Hematopoietic multipotent progenitor cell (in vitro differentiated cells): ENCODE measurements at places on chromosomes 16 and 17.

- no peak for DNase-seq
Measured at GRCh38 chr17:73013301-73013700, 79.2 kb downstream of the SLC39A11 start.

DNA sequence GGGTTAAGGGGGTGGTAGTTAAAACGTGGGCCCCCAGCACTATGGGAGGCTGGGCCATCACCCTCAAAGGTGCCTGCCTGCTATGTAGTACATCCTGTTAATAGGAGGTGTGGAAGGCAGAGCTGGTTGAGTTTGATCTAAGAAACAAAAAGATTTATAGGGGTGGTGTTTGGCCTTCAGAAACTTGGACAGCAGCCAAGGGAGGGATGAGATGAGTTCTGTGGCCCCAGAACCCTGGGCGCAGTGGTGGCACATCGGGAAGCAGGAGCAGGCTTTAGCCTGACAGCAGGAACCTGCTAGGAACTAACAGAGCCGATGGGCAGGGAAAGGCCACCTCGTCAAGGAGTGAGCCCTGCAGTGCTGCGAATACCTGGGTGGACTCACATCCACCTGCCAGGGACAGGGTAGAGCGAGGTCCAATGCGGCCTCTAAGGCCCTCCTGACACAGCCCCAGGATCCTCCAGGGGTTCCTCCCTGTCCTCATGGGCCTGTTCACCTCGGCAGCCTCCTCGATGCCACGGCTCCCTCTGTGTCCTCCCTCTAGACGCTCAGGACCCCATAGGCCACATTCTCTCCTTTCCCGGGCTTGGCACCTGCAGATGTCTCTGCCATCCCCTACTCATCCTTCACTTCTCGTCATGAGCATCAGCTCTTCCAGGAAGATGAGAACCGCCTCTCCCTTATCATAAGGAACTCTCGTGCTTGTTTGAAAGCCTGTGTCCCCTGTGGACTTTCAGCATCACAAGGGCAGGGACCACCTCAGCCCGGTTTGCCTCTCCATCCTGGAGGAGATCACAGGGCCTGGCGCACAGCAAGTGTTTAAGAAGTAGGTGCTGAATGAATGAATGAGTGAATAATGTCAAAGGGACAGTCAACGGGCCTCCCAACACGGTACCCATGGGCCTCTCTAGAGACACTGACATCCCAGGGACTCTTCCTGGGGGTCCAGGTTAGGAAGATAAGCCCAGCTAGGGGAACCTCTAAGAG is 103.5 kb upstream of the TNRC6C start:
- no peak for DNase-seq

- DNase-seq: no peak
Measured at GRCh38 chr16:4637501-4638166, 13.0 kb downstream of the MGRN1 start.

GRCh38 chr17:50816771-50817751 is 18.3 kb upstream of the WFIKKN2 start:
- DNase-seq: peak; percentile 55

DNA sequence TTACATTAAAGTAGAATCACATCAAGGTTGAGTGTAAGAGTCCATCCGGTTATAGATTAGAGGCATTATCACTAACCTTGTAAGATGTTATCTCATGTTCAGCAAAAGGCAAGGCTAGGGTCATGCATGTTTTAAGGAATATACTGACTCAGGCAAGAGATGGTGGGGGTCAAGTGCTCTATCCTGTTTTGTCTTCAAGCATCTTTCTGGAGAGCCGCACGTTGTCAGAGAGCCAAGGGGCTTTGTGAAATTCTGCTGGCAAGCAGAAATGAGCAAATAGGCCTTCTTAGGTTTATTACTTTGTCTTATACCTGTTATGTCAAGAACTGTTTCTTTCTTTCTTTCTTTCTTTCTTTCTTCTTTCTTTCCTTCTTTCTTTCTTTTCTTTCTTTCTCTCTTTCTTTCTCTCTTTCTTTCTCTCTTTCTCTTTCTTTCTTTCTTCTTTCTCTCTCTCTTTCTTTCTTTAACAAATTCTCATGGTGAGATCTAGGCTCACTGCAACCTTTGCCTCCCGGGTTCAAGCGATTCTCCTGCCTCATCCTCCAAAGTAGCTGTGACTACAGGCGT is 47.3 kb upstream of the IL34 start:
- no peak for DNase-seq

DNA sequence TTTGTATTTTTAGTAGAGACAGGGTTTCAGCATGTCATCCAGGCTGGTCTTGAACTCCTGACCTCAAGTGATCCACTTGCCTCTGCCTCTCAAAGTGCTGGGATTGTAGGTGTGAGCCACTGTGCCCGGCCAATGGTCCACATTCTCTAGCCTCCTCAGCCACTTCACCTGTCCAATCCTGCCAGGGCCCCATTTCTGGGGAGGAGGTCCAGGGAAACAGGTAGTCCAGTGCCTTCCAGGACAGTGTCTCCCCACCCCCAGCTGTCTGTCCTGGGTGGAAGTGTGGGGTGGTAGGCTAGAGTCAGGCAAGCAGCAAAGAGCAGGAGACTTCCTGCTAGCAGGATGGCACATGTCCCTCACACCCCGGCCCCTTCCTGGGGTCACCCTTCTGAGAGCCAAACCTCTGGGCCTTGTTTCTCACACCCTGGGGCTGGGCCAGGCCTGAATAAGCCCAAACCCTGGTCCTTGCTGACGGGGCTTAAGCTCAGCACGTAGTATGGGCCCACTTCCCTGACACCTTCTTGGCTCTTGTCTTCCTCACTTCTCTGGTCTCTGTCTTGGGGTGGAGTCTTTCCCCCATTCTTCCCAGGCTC is 5.0 kb downstream of the FHOD1 start:
- DNase-seq: no peak

- no peak for DNase-seq
Measured at GRCh38 chr17:77853191-77853977, 105.1 kb upstream of the TNRC6C start.

DNA sequence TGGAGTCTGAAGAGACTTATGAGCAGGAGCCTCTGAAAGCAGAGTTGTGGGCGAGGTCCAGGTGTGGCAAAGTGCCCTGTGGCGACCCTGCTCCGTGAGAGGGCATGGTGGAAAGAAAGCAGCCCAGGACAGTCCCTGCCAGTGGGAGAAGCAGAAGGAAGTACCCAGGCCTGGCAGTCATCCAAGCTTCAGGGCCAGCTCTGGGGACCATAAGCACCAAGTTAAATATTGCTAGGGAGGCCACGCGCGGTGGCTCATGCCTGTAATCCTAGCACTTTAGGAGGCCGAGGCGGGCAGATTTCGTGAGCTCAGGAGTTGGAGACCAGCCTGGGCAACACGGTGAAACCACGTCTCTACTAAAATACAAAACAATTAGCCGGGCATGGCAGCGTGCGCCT is 4.9 kb upstream of the ASGR1 start:
- DNase-seq: peak; percentile 47

- no peak for DNase-seq
Measured at GRCh38 chr16:64872101-64872500, 249.8 kb downstream of the CDH11 start.

GRCh38 chr17:19659366-19660177 is 11.0 kb downstream of the ALDH3A2 start:
- DNase-seq: no peak

DNA sequence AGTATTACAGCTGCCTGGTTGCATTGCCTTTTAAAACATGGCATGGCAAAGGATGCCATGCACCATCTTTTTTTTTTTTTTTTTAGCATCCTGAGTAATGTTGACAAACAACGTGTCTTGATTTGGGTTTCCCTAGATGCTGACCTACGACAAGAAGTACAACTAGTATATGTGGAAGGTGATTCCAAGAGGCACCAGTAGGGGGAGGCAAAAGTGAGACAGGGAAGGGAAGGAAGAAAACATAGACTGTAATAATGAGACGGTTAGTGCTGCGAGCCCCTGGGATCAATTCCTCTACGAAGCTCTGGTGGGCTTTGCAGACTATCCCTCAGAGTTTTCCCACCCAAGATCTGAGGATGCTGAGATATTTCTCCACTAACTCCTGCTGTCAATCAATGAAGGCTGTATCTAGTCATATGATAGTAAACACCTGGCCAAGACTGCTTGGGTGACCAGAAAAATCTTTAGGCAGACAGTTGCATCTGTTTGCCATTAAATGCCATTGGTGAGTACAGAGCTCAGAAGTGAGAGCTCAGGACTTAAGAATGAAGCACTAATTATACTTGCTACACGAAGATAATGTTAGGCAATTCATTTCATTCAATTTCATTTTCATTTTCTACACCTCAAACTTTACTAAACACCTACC is 458.6 kb upstream of the GOT2 start:
- DNase-seq: no peak

DNA sequence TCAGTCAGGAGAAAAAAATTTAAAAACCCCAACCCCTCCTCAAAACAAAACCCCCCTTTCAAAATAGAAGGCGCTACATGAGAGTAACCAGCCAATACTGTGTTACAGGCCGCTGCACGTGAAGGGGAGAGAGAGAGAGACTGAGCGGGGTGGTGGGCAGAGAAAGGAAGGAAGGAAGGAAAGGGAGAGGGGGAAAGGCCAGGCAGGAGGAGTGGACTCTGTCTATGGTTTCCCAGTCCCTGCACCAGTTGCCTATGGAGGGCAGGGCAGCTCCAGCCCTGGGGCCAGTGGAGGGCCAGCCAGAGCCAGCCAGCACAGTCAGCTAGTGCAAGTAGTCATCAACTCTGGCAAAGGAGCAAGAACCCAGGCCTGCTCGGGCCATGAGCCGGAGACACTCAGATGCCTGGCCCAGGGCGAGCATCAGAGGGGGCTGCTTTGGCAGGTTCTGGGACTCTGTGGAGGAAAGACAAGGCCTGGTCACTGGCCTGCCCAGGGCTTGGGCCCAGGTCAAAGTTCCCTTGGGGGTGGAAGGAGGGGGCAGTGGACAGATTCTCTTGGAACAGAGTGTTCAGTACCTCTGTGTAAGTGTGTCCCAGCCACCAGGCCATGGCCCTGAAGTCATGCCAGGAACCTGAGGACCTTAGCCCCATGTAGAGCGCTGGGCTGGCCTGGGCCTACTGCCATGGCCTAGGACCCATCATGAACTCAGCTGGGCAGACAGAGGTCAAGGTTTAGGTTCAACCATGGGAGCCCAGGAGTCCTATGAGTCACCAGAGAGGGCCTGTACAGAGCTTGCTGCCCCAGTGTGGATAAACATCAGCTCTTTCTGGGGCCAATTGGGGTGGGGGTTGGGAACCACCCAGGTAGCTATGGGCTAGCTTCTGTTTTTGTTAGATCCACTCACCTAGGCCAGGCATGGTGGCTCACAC is 7.3 kb upstream of the GFOD2 start:
- no peak for DNase-seq

- no peak for DNase-seq
Measured at GRCh38 chr16:85250609-85251223, 138.4 kb upstream of the CIBAR2 start.

- DNase-seq: no peak
Measured at GRCh38 chr16:54055191-54055590, 231.4 kb downstream of the IRX3 start.

GRCh38 chr16:57126411-57126810 is 34.0 kb downstream of the CPNE2 start:
- DNase-seq: no peak

GRCh38 chr16:72437891-72438290 is 265.9 kb upstream of the PMFBP1 start:
- no peak for DNase-seq

DNA sequence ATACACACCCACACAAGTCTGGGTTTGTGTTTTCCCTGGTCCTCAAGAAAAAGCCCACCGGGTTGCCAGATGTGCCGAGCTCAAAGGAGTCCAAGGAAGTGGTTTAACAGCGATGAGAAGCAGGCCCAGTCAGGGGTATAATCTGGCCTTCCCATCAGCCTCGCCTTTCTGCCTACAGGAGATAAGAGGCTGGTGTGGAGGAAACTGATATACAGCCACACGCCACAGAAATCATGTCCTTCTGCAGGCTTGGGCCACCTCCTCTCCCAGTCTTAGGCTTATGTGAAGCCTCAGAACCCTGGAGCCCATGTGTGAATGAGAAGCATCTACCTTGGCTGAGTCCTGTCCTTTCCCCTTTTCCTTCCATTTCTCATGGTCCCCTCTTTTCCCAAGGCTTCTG is 43.6 kb upstream of the MMP2 start:
- peak; percentile 78 for DNase-seq

- no peak for DNase-seq
Measured at GRCh38 chr17:69188064-69188463, 40.6 kb downstream of the ABCA10 start.

- no peak for DNase-seq
Measured at GRCh38 chr17:42463976-42464400, 5.3 kb downstream of the ATP6V0A1 start.

- no peak for DNase-seq
Measured at GRCh38 chr16:82769845-82770244, 143.1 kb downstream of the CDH13 start.

DNA sequence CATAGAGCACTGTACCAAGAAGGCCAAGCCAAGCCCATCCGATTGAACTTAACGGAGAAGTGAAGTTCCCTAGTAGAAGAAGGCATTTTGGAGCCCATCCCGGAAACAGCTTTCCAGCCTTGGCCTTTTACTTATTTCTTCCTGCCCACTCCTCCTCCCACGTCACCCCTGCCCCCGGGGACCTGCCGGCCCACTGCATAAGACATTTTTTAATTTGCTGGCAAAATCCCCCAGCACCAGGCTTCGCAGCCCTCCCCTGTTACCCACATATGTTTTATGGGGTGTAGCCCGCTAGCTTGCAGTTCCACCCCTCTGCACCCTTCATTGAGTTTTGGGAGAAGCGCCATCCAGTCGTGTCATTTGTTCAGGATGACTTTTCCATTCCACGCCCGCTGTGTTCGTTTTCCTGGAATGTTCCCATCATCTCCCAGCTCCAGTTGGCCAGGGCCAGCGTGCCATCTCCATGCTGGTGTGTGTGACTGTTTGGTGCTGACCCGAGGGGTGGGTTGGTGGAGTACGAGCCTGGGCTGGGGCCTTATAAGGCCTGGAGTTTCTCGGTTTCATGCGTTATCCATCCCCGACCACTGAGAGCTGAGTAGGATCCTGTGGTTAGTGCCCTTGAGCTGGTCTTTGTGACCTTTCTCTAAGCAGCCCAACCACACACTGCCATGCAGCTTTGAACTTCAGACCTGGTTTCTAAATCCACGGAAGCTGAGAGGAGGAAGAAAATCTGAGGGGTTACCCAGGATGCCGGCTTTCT is 20.0 kb upstream of the TBX2 start:
- no peak for DNase-seq

GRCh38 chr16:27625050-27625697 is 75.2 kb downstream of the KATNIP start:
- no peak for DNase-seq
